ENCODE measurements at places on chromosomes 7 and 10.

DNA sequence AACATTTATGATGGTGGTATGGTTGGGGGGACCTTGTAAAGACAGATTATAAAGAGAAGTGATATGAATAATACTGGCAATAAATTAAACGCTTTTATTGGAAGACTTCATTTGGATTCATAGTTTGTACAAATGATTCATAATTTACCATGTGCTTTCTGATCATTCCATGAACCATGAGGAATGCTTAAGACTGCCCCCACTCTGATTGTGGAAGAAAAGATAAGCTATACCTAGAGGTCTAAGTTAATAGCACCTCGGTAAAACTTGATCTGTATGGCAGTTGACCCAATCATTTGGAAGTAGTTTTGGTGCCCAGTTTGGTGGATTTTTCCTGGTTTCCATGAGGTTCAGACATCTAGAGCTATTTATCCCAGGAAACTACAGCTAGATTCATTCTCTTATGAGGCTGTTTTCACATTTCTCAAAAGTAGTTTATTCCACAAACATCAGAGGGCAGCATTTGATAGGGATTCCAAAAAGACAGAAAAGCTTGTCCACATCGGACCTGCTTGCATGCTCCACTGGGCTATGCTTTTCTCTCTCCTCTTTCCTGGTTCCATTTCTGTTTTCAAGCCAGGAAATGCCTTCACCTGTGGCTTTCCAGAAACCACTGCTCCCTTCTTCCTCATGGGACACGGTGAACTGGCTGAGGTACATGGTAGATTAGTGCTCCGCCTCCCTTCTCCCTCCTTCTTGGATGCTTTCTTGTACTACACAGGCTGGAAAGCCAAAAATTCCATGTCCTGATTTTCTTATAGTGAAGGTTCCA lies 29.2 kb downstream of the TFAM start:
- no peak for DNase-seq

DNA sequence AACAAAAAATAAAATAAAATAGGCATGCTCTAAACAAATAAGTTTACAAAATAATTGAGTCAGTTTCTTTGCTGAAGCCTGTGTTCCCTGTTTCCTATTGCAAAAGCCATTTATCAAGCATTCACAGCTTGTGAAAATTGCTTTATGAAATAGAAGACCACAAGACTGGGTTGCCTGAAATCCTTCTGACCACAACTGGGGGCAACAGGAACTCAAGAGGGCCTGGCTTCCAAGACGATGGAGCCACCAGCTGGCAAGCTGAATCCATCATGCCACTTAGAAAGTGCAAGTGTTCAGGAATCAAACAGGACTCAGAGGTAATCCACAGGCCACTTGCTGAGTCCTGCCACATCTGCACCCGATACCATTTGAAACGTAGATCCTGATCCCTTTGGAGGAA lies 752 bp upstream of the ABCA13 start:
- no peak for DNase-seq

GRCh38 chr7:100208911-100209408 lies 10.8 kb upstream of the PVRIG start:
- DNase-seq = no peak

- no peak for DNase-seq
These were observed 146.7 kb upstream of the PRR15 start for GRCh38 chr7:29416938-29417305.
